ENCODE measurements at places on chromosomes 7 and 10.

GRCh38 chr10:130036296-130037065 is 72.4 kb upstream of the EBF3 start:
- no peak for DNase-seq
- H3K27me3 ChIP-seq, result no peaks in the 10 kb centered on the region
- no peak overlapping the region for H3K27ac ChIP-seq
- no peak overlapping the region for H3K4me3 ChIP-seq
- H3K4me1 ChIP-seq, result no peaks in the 10 kb centered on the region

- H3K36me3 ChIP-seq, result no peaks in the 10 kb centered on the region
- no peak overlapping the region for H3K4me3 ChIP-seq
- no peak overlapping the region for H3K27ac ChIP-seq
- no peaks in the 10 kb centered on the region for H3K4me1 ChIP-seq
- DNase-seq, result no peak
- H3K27me3 ChIP-seq, result peaks cover 6% of the 10 kb centered on the region
Observed at GRCh38 chr10:31590023-31590800, 271.2 kb downstream of the ZEB1 start.

DNA sequence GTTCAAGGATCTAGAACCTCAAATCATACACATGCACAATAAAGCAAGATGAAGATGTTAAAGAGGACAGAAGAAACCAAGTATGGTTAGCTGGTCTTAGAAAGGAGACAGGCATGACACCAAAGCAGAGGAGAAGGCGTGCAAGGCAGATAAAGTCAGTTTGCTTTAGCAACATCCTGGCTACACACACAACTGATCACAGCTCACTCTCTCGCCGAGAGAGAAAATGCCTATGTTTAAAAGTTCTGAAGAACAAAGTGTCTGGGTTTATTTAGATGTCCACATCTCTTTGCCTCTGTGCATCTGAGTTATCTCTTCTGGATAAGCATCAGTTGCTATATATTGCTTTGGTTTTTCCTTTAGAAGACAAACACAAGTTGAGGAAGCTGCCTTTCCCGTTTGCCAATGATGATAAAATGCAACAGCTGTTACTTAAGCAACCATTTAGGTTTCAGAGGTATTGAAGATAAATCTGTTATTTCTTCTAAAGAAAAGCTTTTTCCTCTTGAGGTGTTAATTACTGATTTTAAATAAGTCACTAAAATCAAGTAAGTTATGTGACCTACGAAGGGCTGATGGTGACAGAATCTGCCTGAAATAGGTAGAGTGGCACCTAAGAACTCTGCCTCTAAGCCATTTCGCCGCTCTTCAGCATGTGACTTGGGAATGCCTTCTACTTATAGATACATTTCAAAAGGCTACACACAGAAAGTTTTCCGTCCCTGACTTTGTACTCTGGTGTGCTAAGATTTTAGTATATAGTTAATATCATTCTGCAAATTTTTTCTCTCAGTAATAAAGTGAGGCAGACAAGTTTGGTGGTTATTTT is 146.2 kb upstream of the ASAH2 start:
- no peaks in the 10 kb centered on the region for H3K27me3 ChIP-seq
- no peak for DNase-seq
- no peaks in the 10 kb centered on the region for H3K36me3 ChIP-seq
- no peaks in the 10 kb centered on the region for H3K4me1 ChIP-seq
- no peak overlapping the region for H3K4me3 ChIP-seq

GRCh38 chr7:130141884-130142653 is 63.1 kb downstream of the TMEM209 start:
- H3K4me3 ChIP-seq, result peak overlapping the region; percentile 78
- H3K27ac ChIP-seq, result no peak overlapping the region
- no peaks in the 10 kb centered on the region for H3K36me3 ChIP-seq
- peaks cover 5% of the 10 kb centered on the region for H3K4me1 ChIP-seq
- no peak for DNase-seq

GRCh38 chr10:77131214-77131613 is 506.4 kb downstream of the KCNMA1 start:
- no peak for DNase-seq
- H3K4me1 ChIP-seq, result no peaks in the 10 kb centered on the region
- H3K36me3 ChIP-seq, result no peaks in the 10 kb centered on the region
- H3K27ac ChIP-seq, result no peak overlapping the region
- no peak overlapping the region for H3K4me3 ChIP-seq

GRCh38 chr10:133010095-133010842 is 67.9 kb upstream of the CFAP46 start:
- H3K27ac ChIP-seq, result no peak overlapping the region
- H3K27me3 ChIP-seq, result no peaks in the 10 kb centered on the region
- H3K36me3 ChIP-seq, result no peaks in the 10 kb centered on the region
- no peak overlapping the region for H3K4me3 ChIP-seq

GRCh38 chr7:86966916-86967315 is 92.5 kb downstream of the ELAPOR2 start:
- H3K27me3 ChIP-seq, result no peaks in the 10 kb centered on the region
- no peaks in the 10 kb centered on the region for H3K36me3 ChIP-seq
- H3K27ac ChIP-seq, result no peak overlapping the region
- H3K4me1 ChIP-seq, result no peaks in the 10 kb centered on the region
- no peak overlapping the region for H3K4me3 ChIP-seq
- DNase-seq, result no peak

- no peak for DNase-seq
- no peaks in the 10 kb centered on the region for H3K4me1 ChIP-seq
- no peak overlapping the region for H3K4me3 ChIP-seq
- H3K27ac ChIP-seq, result no peak overlapping the region
Observed at GRCh38 chr10:43000651-43001426, 76.0 kb upstream of the RET start.

DNA sequence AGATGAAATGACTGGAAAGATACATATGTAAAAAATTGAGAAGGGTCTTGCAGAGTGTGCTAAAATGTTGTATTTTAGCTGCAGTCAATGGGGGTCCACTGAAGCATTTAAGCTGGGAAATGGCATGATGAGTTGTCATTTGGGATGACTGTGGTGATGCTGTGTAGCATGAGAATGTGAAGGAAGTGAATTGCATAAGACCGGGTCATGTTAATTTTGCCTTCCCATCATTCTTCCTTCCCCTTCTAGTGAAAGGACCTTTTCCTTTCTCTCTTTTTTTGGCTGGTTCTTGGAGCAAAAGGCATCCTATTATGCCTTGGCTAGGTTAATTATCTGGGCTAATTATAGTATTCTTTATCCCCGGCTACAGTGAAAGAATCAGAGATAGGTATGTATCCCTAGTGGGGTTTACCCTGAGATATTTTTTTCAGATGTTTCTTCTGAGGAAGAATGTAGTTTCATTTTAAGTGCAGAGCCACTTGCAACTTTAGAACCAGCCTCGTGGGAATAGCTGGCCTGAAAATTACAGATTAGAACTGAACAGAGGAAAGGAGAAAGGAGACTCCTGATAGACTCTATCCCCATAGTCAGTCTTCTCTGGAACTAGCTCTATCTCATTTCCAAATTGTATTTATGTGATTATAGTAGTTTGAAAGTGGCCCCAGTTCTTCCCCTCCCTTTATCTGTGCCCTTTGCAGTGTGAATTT is 93.6 kb downstream of the HGF start:
- H3K36me3 ChIP-seq, result no peaks in the 10 kb centered on the region
- H3K4me1 ChIP-seq, result no peaks in the 10 kb centered on the region
- no peak overlapping the region for H3K4me3 ChIP-seq
- DNase-seq, result no peak
- no peak overlapping the region for H3K27ac ChIP-seq

GRCh38 chr10:61786728-61787127 is 114.8 kb upstream of the ARID5B start:
- no peak overlapping the region for H3K4me3 ChIP-seq
- no peak for DNase-seq
- H3K36me3 ChIP-seq, result no peaks in the 10 kb centered on the region
- H3K27ac ChIP-seq, result no peak overlapping the region

DNA sequence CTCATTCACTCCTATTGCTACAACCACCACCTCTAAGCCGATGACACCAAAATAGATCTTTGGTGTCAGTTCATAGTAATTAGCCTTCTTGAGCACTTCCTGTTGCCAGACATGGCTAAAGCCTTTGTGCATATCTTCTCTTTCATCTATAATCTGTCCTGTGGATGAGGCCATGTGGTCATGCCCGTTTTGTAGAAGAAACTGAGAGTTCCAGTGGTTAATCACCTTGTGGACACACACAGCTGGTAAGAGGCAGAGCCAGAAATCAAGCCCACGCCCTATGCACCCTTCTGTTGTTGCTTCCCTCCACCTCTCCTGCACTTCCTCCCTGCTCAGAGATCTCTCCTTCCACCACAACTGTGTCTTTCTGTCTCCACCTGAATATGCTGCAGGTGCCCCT is 285.1 kb upstream of the PFKP start:
- H3K36me3 ChIP-seq, result no peaks in the 10 kb centered on the region
- H3K4me3 ChIP-seq, result no peak overlapping the region
- no peaks in the 10 kb centered on the region for H3K27me3 ChIP-seq
- no peak overlapping the region for H3K27ac ChIP-seq
- H3K4me1 ChIP-seq, result no peaks in the 10 kb centered on the region

- H3K4me1 ChIP-seq, result no peaks in the 10 kb centered on the region
- no peak within 1 kb of the TSS for H3K27ac ChIP-seq
- H3K36me3 ChIP-seq, result no peaks in the 10 kb centered on the region
- peaks cover 37% of the 10 kb centered on the region for H3K27me3 ChIP-seq
- no peak for DNase-seq
Observed at GRCh38 chr10:117137911-117138642, at the start of gene VAX1. Gene VAX1 (minus strand): TSS chr10:117138270. CDS start chr10:117138056, 214 bp downstream.

DNA sequence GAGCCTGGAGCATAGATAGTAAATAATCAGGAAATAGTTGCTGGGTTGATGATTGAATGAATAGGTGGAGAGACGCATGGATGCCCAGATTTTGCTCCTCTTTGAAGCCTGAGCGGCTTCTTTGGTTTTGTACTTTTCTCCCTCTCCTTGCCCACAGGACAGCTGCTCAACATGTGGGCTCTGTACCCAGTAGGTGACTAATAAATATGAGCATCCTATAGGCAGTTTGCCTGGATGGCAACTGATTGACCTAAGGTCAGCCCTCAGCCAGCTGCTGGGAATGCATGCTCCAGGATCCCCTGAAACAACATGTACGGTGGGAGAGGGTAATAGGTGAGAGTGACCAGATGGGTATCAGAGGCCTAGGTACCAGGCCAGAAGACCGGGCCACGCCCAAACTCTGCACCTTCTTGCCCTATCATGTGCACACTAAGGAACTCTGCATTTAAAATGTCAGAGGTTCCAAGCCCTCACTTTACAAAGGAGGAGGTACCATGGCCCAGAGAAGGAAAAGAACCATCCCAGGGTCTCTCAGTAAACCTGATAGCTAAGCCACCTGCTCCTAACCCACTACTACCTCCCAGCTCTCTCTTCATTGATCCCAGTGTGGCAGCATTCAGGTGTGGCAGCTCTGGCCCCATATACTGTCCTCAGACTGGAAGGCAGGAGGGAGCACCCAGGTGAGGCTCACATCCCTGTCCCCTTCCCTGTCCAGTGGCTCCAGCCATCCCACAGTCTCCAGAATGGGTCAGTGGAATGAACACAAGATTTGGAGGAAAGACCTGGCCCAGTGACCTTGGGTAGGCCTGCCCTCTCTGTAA is 2.7 kb upstream of the ZCCHC24 start:
- peaks cover 25% of the 10 kb centered on the region for H3K4me1 ChIP-seq
- H3K36me3 ChIP-seq, result no peaks in the 10 kb centered on the region
- H3K27ac ChIP-seq, result no peak overlapping the region
- DNase-seq, result no peak
- H3K4me3 ChIP-seq, result no peak overlapping the region
- H3K27me3 ChIP-seq, result no peaks in the 10 kb centered on the region

- no peaks in the 10 kb centered on the region for H3K27me3 ChIP-seq
- no peaks in the 10 kb centered on the region for H3K4me1 ChIP-seq
Observed at GRCh38 chr7:156124356-156124755, 312.1 kb upstream of the SHH start.

DNA sequence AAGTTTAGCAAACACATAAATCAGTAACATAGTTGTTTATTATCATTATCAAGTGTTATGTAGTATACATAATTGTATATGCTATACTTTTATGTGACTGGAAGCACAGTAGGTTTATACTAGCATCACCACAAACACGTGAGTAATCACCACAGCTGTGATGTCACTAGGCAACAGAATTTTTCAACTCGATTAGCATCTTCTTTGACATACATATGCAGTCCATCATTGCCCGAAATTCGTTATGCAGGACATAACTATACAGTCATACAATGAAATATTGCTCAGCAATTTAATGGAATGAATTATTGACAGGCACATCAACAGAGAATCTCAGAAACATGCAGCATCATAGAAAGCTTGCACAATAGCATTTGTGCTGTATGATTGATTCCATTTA is 77.7 kb downstream of the LSM5 start:
- H3K36me3 ChIP-seq, result no peaks in the 10 kb centered on the region
- no peak for DNase-seq
- H3K4me3 ChIP-seq, result no peak overlapping the region
- H3K4me1 ChIP-seq, result no peaks in the 10 kb centered on the region
- no peak overlapping the region for H3K27ac ChIP-seq

DNA sequence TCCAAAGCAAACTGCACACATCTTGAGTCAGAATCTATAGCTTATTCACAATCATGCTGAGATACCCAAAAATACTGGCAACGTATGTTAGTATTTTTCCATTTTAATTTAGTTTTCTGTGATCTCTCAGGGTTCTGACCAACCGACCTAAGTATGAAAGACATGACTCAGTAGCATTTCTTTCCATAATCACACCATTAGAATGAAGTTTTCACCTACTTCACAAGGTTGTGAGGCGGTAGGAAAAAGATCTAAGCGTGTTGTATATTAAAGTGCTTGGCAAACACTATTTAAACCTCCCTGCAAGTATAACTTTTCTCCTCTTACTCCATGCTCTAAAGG is 49.1 kb downstream of the PLCE1 start:
- H3K4me1 ChIP-seq, result no peaks in the 10 kb centered on the region
- no peaks in the 10 kb centered on the region for H3K27me3 ChIP-seq
- H3K36me3 ChIP-seq, result no peaks in the 10 kb centered on the region
- H3K27ac ChIP-seq, result no peak overlapping the region

DNA sequence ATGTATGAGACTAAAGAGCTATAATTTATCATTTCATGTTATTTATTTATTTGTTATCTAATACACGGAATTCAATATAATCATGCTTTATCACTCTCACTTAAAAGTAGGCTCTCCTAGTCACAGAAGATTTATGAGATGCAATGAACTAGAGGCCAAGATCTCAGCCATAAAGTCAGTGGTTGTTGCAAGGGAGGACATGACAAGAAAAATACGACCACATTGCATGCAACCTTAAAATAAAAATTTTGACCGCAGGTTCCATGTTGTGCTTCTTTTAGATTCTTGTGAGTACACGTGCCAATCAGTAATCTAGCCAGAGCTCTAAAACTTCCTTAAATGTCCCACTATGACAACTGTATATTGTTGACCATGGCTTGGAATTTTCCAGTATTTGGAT is 75.9 kb upstream of the SP8 start:
- H3K27me3 ChIP-seq, result no peaks in the 10 kb centered on the region
- no peak overlapping the region for H3K27ac ChIP-seq
- no peak overlapping the region for H3K4me3 ChIP-seq
- no peaks in the 10 kb centered on the region for H3K36me3 ChIP-seq
- H3K4me1 ChIP-seq, result no peaks in the 10 kb centered on the region

DNA sequence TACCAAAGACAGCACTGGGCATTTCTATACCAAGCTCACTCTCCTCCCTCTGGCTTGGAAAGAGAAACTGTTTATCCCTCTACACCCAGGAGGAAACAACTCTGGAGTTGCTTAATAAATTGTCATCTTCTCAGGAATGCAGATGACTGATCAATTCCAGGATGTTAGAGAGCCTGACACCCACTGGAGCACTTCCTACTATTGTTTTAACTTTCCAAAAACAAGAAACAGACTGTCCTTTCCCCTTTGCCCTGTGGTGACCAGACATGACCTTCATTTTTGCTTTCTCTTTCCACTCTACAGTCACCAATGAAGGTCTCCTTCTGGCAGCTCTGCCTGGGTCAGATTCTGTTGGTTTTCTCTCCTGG is 19.6 kb downstream of the GIMAP4 start:
- no peaks in the 10 kb centered on the region for H3K27me3 ChIP-seq
- peaks cover 13% of the 10 kb centered on the region for H3K4me1 ChIP-seq
- no peak for DNase-seq
- no peak overlapping the region for H3K27ac ChIP-seq
